ENCODE measurements at places on chromosomes 1 and 21.

GRCh38 chr1:18712252-18712600 is 81.6 kb downstream of the PAX7 start:
- DNase-seq = no peak

- no peak for DNase-seq
These were observed 7.4 kb downstream of the WDR77 start for GRCh38 chr1:111441573-111442192.

DNA sequence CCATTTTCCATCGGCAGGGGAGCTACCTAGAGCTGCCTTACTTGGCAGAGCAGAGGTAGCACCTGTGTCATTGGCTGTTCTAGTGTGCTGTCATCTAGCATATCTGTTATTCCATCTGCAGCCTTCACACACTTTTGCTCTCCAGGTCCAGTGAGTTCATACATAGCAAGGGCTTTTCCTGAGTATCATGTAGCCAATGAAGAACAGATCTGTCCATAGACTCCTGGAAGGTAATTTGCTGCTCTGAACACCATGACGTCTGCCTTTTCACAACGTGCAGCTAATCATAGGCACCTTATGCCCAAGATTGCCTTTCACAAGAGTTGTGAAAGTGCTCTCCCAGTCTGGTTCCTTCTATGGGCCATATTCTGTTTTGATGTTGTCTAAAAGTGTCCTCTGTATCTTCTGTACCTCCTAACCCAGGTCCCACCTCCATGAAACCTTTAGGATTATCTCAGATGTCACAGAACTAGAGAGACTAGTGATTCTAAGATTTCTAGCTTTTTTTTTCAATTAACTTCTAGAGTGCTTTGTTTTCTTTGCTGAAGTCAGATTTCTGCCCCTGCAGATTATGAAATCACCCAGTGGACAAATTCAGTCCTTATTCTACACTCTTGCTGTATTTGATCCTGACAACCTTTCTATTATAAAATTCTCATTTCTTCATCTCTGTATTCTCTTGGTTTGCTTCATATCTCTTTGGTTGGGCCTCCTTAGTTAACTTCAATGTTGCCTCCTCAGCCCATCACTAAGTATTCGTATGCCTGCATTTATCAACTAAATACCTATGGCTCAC is 134.8 kb downstream of the PBX1 start:
- DNase-seq = no peak

GRCh38 chr1:206666954-206667665 is 17.6 kb upstream of the MAPKAPK2 start:
- DNase-seq = no peak

DNA sequence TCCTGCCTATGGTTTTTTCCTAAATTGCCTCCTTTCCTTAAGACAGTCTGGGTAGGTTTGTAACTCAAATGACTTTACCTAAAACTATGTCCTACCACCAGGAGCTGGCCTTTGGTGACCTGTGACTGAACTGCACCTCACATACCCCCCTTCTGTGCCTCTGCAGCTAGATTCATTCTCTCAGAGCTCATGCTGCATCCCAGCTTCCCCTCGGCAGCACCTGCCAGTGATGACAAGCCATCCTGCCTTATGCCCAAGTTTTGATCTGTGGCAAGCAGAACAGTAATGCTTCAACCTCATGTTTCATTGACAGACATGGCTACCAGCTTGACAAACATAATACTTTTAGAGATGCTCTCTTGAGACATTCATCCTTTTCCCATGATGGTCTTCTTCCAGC is 141.9 kb downstream of the TSEN15 start:
- no peak for DNase-seq

- DNase-seq = no peak
These were observed 400.7 kb upstream of the DAB1 start for GRCh38 chr1:57824535-57824934.

- no peak for DNase-seq
These were observed 16.8 kb downstream of the MAST2 start for GRCh38 chr1:45820173-45820572.

DNA sequence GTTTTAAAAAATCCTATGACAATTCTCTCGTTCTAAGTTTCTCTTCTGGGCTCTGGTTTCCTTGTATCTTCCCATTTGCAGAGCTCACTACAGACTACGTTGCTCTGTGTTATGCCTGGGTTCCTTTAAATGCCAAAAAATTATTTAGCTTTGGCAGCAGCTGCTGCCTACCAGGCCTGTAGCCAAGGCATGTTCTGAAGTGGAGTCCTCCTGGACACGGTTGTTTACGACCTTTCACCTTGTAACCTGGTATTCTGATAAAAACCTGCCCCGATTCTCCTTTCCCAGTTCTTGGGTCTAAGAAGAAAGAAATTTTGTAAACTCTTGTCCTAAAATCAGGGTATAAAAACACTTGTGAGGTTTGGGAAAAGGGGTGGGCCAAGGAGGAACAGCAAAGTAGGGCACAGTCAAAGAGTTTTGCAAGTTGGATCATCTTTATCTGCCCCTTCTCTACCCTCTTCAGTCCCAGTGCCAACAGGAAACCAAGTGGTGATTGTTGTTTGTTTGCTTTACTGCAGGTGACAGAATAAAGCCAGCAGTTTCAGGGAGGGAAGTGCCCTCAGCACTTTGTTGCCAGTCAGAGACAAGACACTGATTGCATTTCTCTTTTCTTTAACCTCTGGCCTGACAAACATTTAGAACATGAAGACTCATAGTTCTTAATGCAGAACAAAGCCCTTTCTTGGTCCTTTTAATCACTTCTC is 3.1 kb upstream of the TXNIP start:
- DNase-seq = no peak

- DNase-seq = no peak
These were observed 90.6 kb downstream of the TRIM11 start for GRCh38 chr1:228315945-228316588.

- DNase-seq = no peak
These were observed 56.3 kb upstream of the SLC25A33 start for GRCh38 chr1:9482816-9483572.

GRCh38 chr1:117655220-117655577 is 49.4 kb downstream of the TENT5C start:
- DNase-seq = no peak

- DNase-seq = no peak
These were observed 20.7 kb downstream of the PLEKHA6 start for GRCh38 chr1:204338997-204339396.

- peak; percentile 31 for DNase-seq
These were observed 1.3 kb upstream of the SYT6 start for GRCh38 chr1:114154963-114155322.

DNA sequence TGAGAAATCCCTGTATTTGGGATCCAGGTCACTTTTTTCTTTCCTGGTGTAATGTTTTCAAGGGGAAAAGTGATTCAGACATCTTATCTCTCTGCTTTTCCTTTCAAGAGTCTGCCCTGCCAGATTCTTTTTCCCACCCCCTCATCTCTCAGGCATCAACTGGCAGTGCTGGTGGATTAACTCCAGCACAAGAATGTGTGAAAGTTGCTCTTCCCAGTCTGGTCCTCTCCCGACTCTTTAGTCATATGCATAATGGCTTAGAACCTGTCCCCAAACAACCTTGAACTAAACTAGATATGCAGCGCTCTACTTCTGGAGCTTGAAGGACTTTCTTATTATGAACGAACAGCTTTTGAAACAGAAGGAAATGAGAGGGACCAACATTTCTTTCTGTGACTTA is 88.5 kb downstream of the SLC44A5 start:
- DNase-seq = no peak

DNA sequence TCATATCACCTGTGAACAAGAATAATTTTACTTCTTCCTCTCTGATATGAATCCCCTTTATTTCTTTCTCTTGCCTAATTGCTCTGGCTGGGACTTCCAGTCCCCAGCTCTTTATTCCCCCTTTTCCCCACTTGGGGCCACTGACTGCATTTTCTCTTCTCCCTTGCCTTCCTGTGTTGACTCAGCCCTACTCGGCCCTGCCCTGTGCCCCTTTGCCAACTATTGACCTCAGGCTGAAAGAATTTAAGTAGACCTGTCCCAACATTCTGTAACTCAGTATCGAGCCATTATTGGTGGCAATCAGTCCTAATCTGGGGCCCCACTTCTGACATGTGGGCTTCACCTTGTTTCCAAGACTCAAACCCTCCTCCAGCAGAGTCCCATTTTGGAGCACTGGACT is 60.6 kb upstream of the STUM start:
- no peak for DNase-seq

DNA sequence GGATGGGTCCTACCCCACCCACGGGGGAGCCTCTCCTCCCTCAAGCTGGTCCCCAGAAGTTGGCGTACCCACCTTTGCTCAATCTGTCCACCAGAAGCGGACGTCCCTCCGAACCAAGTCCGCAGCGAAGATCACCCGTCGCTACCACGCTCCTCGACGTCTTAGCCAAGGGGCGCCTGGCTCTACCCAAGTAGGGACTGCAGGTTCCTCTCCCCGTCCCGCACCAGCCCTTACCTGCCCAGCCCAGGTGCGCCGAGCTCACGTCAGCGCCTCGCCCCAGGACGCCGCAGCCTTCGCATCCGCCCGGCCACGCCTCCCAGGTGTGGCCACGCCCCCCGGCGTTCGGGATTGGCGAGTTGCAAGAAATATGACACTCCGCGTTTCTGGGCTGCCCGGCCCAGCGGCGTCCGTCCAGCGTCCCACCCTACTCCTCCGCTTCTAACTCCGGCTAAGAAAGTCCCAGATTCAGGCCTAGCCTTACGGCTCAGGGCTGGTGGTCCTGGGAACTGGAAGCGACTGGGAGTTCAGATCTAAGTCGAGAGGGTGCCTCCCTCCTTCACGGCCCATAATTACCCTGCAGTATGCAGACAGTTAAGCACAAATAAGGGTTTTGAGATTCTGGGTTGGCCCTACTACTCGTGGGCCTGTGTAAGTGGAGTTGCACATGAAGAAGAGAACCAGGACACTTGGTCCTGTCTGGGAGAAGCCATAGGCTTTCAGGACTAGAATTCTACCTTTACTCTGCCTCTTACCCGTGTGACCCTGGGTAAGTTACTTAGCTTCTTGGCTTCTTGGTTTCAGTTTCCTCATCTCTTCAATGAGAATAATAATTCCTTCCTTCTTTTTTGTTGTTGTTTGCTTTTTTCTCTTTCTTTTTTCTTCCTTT is at the start of gene IRF6:
TSS of gene IRF6 (minus strand) at position 268 of the 886 bp plus-strand sequence. CDS start 4,729 bp downstream, outside the sequence.
- peak; percentile 65 for DNase-seq

GRCh38 chr1:218346391-218347204 is 1.5 kb downstream of the TGFB2 start:
- DNase-seq = no peak

DNA sequence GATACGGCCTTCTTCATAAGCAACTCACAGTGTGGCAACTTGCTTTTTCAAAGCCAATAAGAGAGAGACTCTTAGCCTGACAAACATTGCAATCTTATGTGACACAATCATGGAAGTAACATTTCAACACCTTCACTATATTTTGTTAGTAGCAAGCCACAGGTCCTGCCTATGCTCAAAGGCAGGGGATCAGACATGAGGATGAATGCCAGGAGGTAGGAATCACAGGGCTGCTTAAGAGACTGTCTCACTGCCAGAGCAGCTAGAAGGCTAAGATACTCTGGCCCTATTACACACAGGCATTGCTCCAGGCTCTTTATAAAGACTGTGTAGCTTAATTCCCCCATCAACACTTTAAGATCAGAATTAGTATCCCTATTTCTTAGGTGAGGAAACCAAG is 236.2 kb upstream of the KAZN start:
- DNase-seq = no peak

DNA sequence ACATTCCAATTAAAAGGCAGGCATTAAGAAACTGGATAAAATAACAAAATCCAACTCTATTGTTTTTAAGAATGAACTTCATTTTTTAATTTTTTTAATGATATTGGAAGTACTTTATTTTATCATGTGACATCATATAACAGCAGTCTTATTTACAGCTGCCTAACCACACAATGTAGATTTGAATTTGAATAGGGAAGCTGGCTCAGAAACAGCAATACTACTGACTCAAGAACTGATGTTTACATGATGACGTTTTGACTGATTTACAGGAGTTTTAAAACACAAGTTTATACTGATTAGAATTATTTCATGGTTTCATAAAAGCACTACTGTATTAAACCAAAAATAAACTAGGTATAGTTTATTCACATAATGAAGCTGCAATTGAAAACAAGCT is 348.7 kb upstream of the NR5A2 start:
- no peak for DNase-seq

DNA sequence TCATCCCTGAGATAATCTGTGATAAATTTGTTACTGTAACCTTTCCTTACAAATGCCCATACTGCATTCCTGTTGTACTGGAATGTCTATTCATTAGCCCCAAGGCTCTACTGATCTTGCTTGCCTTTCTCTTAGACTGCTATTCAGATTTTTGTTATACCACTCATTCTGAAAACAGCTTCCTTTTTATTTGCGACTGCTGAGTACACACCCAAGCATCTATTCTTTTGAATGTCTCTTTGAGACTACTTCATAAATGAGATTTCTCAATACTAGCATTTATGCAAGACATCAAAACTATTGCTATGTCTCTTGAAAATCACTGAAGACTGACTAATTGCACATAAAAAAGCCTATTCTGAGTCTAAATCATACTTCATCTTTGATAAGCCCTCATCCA is 38.6 kb downstream of the DENND1B start:
- DNase-seq = peak; percentile 75

- no peak for DNase-seq
These were observed 262.5 kb downstream of the GRIK3 start for GRCh38 chr1:36771660-36772284.

- no peak for DNase-seq
These were observed 23.3 kb downstream of the QSOX1 start for GRCh38 chr1:180177931-180178330.

DNA sequence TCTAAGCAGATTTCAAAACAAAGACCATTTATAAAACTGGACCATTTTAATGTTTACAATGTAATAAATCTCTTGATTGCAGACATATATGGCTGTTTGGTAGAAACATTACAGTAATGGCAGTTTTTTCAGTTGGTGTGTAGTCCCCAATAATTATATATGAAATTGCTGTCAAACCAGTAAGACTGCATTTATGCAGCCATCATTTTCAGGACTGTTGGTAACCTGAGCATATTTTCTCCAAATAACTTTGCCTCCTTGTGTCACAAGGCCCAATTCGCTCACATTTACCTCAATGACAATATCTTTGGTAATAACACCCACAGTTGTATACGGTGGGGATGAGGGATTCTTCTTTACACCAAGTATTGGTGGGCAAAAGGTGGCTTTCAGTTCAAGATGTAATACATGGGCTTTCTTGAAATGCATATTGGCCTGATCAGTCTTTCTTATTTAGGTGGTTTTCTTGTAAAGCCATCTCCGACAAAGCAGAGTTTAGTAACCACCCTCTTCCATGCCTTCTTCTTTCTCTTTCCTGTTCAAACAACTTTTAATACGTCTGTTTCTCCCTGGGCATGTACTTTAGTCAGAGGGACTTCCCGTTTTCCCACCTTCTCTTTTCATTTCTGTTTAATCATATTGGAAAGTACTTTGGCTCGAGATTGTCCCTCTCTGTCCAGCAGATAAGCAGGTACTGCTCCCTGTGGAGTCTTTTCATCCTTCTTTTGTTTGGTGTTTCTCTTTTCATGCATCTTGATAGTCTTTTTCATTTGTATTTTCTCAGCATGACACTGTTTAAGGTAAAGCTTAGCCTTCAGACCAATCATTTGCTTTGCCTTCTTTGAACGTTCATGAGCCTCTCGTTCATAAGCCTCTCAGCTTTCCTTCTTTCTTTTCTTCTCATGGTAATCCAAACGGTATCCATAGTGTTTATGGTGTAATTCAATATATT is 30.4 kb downstream of the ATP2B4 start:
- no peak for DNase-seq

- peak; percentile 48 for DNase-seq
These were observed 87.4 kb downstream of the PLXNA2 start for GRCh38 chr1:208156741-208157140.

- peak; percentile 4 for DNase-seq
These were observed 898 bp upstream of the PTGS2 start for GRCh38 chr1:186681121-186681520.
